NCI-H1105 (cell line): ENCODE measurements at places on chromosomes 12 and 14.

DNA sequence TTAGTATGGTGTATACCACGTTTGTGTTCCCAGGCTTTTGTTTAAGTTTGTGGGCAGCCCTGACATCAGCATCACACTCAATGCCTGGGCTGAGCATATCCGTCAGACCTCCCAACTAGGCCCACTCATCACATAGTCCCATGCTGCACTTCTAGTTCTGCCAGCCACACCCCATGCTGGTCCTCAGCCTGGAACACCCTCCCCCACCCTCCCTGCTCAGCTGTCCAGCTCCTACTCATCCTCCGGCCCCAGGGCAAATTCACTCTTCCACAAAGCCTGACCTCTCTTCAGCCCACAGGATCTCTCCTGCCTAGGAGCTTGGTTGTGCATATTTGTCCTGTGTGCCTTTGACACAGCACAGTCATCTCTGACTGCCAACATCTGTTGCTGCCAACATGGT, 3.9 kb upstream of the ENDOU start:
- no peak for DNase-seq

GRCh38 chr12:109879351-109880042, 844 bp downstream of the GLTP start:
- DNase-seq, result no peak

GRCh38 chr14:101189962-101190560, 286.5 kb upstream of the RTL1 start:
- DNase-seq, result no peak

GRCh38 chr14:68261092-68261842, 441.7 kb downstream of the RAD51B start:
- DNase-seq, result no peak

GRCh38 chr14:101962503-101962874, 1.9 kb upstream of the DYNC1H1 start:
- DNase-seq, result peak; percentile 66

DNA sequence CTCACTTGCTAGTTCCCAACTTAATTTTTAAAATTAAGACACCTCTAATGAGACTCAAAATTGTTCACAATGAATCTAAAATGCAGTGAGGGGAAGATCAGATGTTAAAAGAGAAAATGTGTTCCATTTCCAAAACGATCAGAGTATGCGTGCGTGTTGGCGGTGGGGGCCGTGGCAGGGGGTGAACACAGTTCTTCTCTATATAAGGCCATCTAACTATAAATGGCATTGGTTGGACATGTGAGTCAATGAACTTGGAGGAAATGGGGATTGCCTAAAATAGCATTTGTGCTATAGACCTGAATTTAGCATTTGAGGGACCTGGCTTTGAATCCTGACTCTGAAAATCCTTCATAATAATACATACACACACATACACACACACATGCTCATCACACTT, 149.4 kb downstream of the FOXN3 start:
- no peak for DNase-seq

DNA sequence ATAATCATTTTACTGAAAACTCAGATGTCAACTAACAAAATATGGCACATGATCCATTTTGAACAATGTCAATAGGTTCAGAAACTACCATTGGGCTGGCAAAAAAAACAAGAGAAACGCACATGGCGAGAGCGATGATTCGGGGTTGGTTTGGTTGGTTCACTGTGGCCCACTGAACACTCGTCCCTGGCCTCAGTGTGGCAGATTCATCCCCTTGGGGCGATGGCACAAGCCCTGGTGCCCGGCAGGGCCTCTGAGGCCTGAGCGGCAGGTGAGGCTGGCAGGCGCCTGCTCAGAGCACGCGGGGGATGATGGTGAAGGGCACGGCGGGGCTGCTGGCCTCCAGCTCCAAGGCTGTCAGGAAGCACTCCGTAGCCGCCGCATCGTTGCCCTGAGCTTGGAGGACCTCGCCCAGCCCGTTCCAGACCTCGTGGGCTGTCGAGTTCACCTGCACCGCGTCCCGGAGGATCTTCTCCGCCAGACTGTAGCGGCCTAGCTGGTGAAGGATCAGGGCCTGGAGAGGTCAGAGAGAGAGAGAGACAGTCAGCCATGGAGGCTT, 144.3 kb downstream of the CALM1 start:
- DNase-seq, result no peak

GRCh38 chr12:42923583-42923982, 334.0 kb upstream of the PRICKLE1 start:
- no peak for DNase-seq

- DNase-seq, result no peak
Observed at GRCh38 chr14:75184492-75184891, 8.1 kb upstream of the TMED10 start.

DNA sequence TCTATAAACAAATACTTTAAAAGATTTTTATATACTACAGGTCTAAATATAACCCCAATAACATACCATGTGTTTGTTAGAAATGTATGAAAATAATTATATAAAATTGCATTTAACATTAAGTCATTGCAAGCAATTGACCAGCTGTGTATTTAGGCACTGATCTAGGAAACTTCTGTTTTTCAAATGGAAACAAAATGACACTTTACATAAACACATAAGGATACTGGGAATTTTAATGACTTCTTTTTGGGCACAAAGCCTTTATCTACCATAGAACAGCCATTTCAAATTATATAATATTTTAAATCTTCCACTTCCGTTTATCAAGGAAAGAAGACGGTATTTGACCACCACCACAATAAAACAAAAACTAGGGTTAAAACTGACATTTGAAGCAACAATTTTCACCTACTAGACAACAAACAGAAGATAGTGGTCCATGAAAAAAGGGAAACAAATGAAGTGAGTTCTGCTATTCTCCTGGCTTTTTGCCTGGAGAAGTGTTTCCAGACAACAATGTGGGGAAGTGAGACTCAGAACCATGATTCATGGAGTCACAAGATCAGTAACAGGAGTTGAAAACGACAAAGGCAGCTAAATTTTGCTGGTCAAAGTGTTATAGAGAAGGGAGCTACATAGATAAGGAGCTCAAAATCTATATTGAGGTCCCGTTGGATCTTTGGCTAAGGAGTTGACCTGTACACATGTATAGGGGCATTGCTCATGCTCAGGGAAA, 475.1 kb downstream of the TRHDE start:
- no peak for DNase-seq

DNA sequence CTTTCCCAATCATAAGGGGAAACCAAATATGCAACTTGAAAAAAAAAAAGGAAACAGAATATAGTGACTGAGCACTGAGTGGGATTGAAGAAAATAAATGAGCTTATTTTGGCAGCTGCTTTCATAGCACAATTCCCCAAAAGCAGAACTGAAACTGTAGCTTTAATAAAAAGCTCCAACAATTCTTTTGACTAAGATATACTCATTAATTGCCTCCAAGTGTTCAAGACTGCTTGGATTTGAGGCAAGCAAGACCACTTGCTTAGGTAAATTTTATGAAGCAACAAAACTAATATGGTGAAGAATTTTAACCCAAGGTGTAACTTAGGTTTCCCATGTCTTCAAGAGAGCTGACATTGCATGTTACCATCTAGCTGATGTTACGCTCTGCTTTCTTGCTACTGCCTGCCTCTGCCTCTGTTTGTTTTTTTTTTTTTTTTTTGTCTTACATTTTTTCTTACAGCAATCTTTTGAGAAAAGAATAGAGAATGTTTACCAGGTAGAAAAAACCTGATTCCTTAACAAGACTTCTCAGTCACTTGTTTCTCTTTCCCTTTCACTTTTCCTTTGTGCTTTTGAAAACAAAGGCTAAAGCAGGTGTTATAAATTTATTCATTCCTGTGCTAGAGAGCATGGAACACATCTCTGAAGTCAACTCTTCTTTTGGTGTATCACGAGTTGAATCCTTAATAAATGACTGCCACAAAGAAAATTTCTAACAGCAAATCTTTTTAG, 134.4 kb downstream of the BCAT1 start:
- DNase-seq, result no peak

GRCh38 chr12:46458500-46459102, 86.0 kb upstream of the SLC38A2 start:
- no peak for DNase-seq

- no peak for DNase-seq
Observed at GRCh38 chr12:92027701-92028440, 117.8 kb downstream of the BTG1 start.

- no peak for DNase-seq
Observed at GRCh38 chr12:53427905-53428594, 4.4 kb downstream of the AMHR2 start.

- DNase-seq, result no peak
Observed at GRCh38 chr12:47736216-47736615, 10.9 kb upstream of the ENDOU start.

GRCh38 chr14:49766839-49767238, 1.1 kb upstream of the KLHDC2 start:
- no peak for DNase-seq

DNA sequence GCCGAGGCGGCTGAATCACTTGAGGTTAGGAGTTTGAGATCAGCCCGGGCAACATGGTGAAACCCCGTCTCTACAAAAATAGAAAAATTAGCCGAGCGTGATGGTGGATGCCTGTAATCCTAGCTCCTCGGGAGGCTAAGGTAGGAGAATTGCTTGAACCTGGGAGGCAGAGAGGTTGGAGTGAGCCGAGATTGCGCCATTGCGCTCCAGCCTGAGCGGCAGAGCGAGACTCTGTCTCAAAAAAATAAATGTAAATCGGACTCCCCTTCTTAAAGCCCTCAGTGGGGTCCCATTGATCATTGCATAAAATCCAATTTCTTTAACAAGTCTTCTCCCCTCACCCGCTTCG, 908 bp downstream of the TDP1 start:
- DNase-seq, result no peak

DNA sequence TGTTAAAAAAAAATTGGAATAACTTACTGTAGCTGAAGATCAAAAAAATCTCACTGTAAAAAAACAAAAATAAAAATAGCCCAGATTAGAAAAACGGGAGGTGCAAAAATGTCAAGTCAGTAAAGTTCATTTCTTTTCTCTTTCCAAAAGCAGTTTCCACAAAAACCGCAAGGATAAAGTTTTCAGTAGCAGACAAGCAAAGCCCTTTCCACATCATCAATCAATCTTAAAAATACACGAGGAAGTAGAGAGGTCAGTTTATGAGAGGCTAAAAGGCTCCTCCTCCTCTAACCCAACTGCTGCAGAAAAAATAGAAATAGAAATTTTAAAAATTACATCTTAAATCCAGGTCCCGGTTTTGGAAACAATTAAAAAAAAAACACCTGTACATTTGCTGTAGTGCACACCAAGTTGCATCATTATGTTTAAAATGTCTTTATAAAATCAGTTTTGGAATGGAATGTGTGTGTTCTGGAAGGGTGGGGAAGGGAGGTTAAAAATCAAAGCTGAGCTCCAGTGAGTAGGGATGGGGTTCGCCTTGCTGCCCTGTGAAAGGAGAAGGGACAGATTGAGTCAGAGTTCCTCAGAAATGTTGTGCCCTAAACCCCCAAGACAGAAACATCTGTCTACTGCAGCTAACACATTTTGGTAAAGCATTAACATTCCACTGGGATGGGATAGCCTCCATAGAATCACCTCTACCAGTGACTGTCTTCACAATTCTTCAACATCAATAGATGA, 5.8 kb downstream of the HNRNPC start:
- DNase-seq, result no peak

GRCh38 chr12:76303365-76303764, 44.9 kb downstream of the BBS10 start:
- DNase-seq, result no peak

DNA sequence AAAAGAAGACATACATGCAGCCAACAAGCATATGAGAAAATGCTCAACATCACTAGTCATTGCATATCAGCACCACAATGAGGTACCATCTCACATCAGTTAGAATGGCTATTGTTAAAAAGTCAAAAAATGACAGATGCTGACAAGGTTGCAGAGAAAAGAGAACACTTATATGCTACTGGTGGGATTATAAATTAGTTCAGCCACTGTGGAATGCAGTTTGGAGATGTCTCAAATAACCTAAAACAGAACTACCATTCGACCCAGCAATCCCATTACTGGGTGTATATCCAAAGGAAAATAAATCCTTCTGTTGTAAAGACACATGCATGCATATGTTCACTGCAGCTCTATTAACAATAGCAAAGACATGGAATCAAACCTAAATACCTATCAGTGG, 238.4 kb downstream of the KCNC2 start:
- no peak for DNase-seq

DNA sequence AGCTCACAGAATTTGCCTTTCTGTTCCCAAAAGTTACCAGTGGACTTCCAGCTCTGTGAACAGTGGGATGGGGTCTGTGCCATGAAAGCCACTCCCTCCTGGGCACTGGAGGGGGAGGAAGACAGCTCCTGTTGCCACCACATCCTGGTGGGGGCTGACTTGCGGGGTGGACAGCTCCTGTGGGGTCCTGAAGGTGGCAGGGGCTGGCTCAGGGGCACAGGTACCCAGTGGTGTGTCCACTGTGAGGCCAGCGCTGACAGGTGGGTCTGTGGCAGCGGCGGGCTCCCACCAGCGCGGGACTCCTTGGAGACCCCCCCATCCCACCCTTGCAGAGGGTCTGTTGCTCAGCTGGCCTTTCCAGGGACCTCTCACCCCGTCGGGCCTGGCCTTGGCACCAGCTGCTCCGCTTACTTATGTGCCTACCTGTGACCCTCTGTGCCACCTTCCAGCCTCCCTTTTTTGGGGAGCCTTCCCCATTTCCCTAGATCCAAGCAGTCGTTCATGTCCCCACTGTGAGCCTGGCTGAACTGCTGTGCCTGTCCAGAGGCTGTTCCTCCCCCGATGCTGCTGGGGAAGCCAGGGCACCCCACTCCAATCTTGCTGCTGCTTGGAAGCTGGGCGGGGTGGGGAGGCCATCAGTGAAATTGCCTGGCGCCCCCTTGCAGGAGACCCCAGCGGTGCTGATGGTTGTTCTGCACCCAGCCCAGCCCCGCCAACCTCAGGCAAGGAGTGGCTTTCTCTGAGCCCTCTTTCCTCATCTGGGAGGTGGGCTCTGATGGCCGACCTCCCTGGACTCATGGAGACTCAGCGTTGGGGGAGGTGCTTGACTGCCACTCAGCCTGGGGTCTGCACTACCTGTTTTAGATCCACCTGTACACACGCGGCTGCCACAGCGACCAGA, 2.2 kb downstream of the TEDC1 start:
- no peak for DNase-seq

DNA sequence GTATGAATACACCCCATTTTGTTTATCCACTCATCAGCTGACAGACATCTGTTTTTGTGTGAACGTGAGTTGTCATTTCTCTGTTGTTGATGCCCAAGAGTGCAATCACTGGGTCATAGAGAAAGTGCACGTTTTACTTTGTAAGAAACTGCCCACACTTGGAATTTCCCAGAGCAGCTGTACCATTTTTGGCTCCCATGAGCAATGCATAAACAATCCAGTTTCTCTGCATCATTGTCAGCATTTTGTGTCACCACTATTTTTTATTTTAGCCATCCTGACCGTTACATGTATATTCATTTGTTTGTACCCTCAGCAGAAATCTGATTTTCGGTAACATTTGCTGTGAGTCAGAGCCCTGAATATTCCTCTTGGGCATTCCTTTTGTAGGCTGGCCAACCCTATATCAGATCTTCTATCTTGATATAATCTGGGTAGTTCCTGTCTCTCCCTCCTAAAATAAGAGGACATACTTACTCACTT, 62.7 kb downstream of the RBM19 start:
- no peak for DNase-seq

GRCh38 chr12:47837190-47838171, 17.8 kb upstream of the HDAC7 start:
- DNase-seq, result peak; percentile 77
